Psoas muscle (tissue), 8 donors: ENCODE measurements at places on chromosomes 4 and X. TPM values are rescaled to one million over a fixed set of nuclear protein-coding genes. Genes with fewer than 3 reads are reported as not detected.
A peak's percentile ranks its signal among the peaks of the same experiment; 100 is the strongest.

- peak; percentile 42 for DNase-seq
Measured at GRCh38 chr4:829761-830600, 4.1 kb upstream of the CPLX1 start.

The MANBA gene
- 10.5 TPM for total RNA-seq

The ATXN3L gene
- total RNA-seq: not detected

- DNase-seq: no peak
Measured at GRCh38 chr4:10015140-10015753, 6.0 kb downstream of the SLC2A9 start.

DNA sequence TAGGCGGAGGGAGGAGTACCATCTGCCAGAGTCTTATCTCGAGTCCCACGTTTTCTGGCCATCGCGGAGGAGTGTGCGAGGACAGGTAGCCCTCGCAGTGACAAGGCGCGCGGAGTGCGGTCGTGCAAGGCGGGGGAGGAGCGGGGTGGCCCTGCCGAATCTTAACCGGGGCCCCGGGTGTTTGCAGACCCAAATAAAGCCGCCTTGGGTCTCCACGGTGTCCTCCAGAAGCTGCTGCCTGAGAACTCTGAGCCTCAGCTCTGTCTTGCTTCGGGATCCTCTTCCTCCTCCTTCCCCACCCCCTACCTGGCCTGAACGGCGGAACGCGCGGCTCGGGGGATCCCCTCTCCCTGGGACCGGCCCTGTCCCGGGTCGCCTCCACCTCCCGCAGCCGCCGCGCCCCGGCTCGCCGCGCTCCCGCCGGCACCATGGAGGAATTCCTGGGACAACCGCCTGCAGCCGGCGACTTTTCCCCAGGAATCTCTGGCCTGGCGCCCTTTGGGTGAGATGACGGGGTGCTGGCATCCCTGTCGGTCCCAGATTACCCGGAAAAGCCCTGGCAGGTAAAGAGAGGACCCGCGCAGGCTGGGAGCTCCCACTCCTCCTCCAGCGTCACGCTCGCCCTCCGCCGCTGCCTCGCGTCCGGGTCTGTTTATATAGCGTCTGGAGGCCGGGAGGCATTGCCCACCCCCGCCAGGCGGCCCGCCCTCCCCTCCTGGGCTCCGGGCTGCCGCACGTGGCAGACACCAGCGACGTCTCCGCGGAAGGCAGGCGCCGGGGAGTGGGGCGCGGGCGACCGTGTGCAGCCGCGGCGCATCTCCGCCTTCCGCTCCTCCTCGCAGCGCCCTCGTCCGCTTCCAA is at the start of gene GALNTL6:
Gene GALNTL6, plus strand, starts transcription at position 740 of the 861 bp plus-strand sequence.
- peak; percentile 44 for DNase-seq

DNA sequence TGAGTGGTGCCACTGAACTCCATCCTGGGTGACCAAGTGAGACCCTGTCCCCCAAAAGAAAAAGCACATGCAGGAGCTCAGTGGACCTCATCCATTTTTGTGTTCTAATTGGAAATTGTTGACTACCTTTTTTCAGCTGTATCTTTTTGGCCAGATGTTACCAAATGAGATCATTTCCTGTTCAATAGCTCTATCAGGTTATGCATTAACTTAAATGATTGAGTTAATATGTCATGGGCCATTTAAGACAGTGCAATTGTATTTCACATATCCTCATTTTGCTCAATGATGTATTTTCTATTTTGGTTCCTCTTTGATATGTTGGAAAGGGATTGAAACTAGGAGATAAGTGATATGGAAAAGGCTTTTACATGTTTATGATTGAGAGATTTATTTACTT is 26.2 kb upstream of the RHOH start:
- DNase-seq: no peak

The ALB gene
- not detected for total RNA-seq

- DNase-seq: no peak
Measured at GRCh38 chrX:150329282-150329681, 33.8 kb upstream of the MAMLD1 start.

The MAGEB10 gene
- not detected for total RNA-seq

DNA sequence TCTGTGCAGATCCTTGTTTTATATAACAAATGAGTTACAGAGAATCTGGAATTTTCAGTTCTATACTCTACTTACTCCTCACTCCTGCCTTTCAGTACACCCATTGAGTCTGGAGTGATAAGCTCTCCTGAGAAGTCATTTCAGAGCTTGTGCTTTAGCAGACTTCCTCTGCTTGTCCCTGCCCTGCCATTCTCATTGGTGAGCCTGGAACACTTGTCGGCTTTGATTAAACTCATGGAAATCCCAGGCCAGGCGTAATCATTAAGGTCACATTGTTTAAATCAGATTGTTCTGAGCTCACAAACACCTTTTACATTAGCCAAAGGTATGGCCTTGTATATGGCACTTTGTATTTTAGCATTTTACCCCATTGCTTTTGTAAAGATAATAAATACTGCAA is 102.7 kb downstream of the CNKSR2 start:
- no peak for DNase-seq

DNA sequence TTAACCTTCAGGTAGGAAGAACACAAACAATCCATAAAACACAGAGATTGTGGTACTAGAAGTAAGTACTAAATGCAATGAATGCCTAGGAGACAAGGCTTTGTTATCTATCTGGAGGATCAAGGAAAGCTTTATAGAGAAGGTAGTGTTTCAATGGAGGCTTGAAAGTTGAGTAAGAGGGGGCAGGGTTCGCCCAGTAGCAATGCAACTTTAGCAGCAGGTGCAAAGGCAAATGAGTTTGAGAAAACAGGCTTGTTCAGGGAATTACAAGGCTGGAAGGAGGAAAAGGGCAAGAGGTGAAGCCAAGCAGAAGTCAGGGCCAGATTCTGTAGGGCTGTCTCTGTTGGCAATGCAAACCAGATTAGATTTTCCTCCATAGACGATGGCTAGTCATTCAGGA is 35.5 kb upstream of the AMELX start:
- no peak for DNase-seq

DNA sequence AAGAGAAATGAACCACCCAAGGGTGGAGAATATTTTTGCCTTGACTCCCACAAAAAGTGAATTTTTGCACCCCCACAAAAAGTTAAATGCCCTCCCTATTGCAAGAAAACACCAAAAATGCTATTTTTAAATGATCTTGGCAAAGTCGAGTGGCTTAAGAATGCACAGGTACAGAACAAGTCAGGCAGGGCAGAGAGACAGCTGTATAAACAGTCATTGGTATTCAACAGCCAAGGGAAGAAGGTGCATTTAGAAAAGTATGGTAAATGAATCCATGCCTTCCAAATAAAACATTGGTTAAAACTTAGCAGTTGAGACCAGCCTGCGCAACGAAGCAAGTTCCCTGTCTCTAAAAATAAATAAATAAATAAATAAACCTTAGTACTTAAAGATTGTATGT is 169.3 kb downstream of the CHIC2 start:
- DNase-seq: no peak

The SYP gene
- total RNA-seq: 0.63 TPM

The EDA gene
- total RNA-seq: 0.49 TPM

- DNase-seq: no peak
Measured at GRCh38 chrX:155262970-155263754, 1.1 kb downstream of the RAB39B start.

DNA sequence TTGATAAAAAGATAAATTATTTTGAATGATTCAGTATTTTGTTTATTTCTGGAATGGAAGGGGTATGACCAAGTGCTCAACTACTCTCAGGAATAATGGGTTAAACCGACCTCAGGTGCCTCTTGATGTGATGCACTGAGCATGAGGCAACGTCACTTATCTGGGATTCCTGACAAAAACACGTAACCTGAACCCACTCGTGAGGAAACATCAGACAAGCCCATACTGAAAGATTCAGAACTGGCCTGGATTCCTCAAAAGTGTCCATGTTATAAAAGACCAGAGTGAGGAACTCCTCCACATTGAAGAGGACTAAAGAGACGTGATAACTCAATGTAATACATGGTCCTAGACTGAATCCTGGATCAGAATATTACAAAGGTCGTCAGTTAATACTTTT is 144.0 kb downstream of the FNIP2 start:
- no peak for DNase-seq

GRCh38 chrX:12329476-12329875 is 191.2 kb downstream of the FRMPD4 start:
- no peak for DNase-seq

DNA sequence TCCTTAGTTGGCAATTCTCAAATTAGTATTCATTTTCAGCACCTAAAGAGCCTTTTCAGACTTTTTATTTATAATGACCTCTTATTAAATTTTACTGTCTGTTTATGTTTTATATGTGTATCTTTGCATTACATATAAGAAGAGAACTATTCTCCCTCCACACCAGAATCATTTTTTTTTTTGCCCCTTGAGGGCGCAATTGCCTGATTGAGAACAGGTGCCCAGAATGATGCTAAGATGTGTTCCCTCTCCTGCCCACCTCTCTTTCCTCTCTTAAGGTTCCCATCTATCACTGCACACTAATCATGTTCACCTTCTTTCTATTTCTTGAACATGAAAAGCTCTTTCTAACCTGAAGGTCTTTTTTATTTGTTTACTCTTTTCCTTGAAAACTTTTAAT is 44.2 kb upstream of the ADAM29 start:
- DNase-seq: no peak

The CPE gene
- 34.8 TPM for total RNA-seq

- no peak for DNase-seq
Measured at GRCh38 chr4:13108096-13108495, 376.0 kb downstream of the RAB28 start.

DNA sequence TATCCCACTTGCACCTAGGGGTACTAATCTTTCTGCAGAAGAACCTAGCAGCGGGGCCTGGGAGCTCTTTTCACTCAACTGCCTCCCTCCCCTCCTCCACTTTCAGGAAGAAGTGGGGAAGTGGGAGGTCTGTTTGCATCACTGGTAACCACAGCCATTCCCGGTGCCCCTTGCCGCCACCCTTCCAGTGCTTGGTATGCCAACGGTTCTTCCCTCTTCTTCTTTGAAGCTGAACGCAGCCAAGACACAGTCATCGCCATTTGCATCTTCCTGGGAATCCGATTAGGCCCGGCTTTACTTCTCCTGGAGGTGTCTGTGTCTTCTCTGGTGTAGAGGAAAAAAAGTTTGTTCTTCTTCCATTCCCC is 47.2 kb upstream of the RBPJ start:
- DNase-seq: no peak

DNA sequence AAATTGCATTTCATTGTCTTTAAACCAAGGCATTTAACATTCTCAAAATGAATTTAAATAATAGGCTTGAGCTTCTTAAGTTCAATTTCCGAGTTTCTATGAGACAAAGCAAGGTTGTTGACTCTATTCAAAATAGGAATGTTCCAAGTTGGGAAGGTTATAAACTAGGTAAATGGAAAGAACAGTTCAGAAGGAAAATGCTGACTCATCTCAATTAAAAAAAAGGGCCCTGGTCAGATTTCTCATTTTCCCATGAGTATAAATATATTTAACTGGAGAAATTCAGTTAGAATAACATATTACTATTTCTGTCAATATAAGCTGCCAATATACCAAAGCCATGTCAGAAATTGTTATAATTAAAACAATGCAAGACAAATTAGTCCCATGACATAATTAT is 113.8 kb downstream of the ATP8A1 start:
- DNase-seq: no peak
